GM23338 (cell line): ENCODE measurements at places on chromosomes 7 and 10.
A peak's percentile ranks its signal among the peaks of the same experiment; 100 is the strongest.

GRCh38 chr10:88097092-88097516 lies 233.7 kb downstream of the PTEN start:
- DNase-seq = no peak

DNA sequence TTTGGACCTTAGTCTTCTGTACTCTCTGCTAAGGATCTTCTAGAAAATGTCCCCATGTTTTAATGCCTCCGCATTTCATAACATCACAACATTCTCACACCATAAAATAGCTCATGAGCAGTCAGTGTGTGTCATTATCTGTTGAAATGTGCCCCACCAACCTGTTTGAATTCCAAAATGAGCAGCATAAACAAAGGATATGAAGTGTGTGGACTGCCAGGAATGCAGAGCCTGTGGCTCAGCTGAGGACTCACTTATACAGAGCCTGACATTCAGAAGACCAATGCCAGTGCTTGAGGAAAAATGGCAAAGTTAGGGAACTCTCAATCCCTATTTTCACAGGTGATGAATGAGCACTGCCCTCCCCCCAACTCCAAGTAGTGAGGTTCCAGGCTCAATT lies 621.4 kb downstream of the POM121L12 start:
- DNase-seq = no peak

DNA sequence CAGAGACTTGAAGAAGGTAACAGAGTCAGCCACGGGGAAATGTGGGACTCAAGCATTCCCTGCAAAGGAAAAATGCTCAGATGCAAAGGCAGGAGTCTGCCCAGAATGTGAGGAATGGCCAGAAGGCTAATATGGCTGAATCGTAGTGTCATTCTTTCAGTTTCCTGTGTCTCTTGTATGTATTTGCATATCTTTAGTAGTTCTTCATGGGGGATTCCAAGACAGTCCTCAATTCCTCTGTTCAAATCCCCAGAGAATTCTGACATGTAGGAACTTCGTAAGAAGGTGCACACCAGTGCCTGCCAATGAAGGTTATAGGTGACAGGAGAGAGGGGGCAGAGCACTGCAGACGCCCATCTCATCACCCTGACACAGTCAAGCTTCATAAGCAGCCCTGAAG lies 154.4 kb downstream of the CACNB2 start:
- peak; percentile 33 for DNase-seq

- no peak for DNase-seq
Observed at GRCh38 chr10:78867555-78867939, 201.2 kb upstream of the ZMIZ1 start.

GRCh38 chr7:78055001-78055573 lies 256.5 kb downstream of the PHTF2 start:
- DNase-seq = no peak

DNA sequence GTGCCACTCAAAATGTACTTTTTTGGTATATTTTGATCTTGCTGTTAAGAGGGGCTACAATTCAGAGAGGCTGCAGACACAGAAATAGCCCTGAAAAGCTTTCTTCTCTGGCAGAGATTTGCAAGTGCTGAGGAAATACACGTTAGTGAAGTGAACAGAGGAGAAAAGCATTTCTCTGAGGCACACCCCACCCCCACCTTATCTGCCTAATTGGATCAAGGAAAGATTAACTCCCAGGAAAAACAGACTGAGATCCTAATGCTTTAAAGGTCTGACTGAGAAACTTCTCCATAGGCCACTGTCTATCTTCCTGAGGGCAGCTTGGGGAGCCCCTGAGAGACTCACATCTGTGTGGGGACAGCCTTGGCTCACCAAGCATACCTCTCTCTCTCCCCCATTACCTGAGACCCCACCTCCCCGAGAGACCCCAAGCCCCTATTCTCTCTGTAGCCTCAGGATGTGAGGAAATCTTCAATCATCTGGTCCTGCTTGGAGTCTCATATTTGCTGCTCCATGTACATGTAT lies 14.8 kb upstream of the AKR1C3 start:
- no peak for DNase-seq

GRCh38 chr10:58488921-58489320 lies 23.8 kb upstream of the BICC1 start:
- DNase-seq = no peak

- DNase-seq = no peak
Observed at GRCh38 chr7:20113427-20114027, 103.7 kb downstream of the MACC1 start.

DNA sequence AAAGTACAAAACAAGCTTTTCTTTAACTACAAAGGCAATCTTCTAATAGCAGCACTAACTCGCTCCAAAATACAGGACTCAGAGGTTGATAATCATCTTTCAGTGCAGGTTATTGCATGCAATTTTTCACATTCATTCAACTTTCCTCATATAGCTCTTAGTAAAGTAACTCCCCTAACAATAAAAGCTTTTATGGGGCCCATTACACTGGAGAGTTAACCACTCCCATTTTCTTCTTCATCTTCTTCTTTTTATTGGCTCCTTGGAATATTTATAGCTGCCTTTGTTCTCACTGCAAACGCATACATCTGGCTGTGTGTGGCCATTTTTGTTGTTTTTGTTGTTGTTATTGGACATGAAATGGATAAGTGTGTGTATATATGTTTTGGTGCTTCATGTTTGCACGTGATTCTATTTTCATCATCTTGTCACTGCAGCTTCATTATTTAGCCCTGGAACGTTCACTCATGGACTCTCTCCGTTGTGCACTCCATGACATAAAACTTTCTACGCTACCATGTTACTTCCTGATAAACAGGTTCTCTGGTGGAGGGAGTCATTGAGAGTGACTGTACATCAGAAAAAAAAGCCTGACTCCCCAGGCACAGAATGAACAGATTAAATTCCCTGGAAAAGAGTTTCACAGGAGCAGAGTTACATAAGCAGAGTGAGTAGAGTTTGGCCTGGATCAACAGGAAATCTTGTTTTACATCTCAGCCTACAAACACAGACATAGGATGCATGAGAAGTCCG lies 236.4 kb upstream of the SP4 start:
- DNase-seq = no peak

DNA sequence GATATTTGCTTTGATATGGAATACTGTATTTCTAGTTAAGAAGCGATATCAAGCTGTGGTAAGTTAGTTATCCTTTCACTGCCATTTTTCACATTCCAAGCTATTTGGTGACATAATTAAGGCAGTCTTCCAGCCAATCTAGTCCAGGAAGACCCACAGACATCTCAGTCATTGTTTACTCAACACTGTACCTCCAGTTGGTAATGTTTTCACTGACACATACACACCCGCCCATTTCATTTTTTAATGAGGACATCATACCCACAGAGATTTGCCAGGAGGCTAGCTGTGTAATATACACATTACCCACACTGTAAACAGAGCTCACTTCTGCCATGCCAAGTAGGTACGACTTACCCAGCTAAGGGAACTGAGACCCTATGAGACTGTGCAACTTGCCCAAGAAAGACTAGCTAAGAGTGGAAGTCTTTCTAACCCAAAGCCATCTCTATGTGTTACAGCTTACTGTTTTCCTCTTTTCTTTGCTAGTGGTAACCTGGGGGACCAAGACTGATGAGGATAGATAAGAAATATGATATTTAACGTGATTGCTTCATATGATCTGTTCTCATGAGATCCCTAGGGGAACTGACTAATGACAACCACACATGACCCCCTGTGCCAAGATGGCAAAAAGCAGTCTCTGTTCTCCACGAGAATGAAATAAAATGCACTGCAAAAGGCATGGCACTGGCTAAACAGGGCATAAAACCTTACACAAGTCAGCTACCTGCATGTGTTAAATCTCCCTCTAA lies 179.0 kb downstream of the DGKI start:
- DNase-seq = no peak

GRCh38 chr7:123601530-123601929 lies at the start of gene ASB15:
TSS of gene ASB15 (plus strand) at chr7:123601821. CDS start at chr7:123614503, 12,682 bp downstream.
- DNase-seq = no peak

- peak; percentile 44 for DNase-seq
Observed at GRCh38 chr10:13758312-13758711, 171.5 kb downstream of the PRPF18 start.

- DNase-seq = no peak
Observed at GRCh38 chr10:6034371-6034770, 27.8 kb downstream of the IL2RA start.

DNA sequence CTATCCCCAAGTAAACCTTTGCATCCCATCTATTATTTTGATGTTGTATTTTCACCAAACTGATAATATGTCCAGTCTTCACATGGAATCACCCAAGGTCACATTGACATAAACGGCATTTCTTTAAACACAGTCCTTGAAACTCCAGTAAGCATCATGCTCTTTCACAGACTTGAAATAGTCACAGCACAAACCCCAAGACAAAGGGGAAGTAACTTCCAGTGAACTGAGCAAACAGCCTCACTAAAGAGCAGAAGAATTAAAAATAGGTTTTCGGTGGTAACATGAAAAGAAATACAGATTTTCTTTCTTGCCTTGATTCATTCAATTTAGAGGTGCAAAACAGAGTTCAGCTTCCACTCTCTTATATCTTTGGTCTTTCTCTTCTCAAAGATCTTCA lies 253.7 kb downstream of the SFMBT2 start:
- DNase-seq = no peak

GRCh38 chr7:137882261-137882668 lies 35.5 kb upstream of the DGKI start:
- no peak for DNase-seq

GRCh38 chr10:3397231-3397630 lies 224.6 kb upstream of the PITRM1 start:
- DNase-seq = no peak

DNA sequence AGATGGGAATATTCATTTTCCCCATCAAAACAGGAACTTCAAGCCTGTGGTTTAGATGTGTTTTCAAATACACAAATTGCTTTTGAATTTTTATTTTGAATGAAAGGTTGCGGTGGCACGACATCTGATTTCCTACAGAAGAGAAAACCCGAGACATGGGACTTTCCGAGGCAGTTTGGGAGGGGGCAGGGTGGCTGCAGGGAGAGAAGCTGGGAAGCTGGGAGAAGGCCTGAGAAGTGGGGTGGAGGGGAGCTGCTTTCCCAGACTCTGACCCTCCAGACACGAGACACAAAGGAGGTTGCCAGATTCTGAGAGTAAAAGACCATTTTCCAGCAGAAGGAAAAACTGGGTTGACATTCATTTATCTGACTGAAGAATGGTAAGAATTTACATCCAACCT lies 19.6 kb downstream of the TMEM176A start:
- no peak for DNase-seq

GRCh38 chr7:146119002-146119401 lies 2.4 kb downstream of the CNTNAP2 start:
- DNase-seq = no peak

GRCh38 chr7:8778459-8778858 lies 345.1 kb downstream of the NXPH1 start:
- no peak for DNase-seq

DNA sequence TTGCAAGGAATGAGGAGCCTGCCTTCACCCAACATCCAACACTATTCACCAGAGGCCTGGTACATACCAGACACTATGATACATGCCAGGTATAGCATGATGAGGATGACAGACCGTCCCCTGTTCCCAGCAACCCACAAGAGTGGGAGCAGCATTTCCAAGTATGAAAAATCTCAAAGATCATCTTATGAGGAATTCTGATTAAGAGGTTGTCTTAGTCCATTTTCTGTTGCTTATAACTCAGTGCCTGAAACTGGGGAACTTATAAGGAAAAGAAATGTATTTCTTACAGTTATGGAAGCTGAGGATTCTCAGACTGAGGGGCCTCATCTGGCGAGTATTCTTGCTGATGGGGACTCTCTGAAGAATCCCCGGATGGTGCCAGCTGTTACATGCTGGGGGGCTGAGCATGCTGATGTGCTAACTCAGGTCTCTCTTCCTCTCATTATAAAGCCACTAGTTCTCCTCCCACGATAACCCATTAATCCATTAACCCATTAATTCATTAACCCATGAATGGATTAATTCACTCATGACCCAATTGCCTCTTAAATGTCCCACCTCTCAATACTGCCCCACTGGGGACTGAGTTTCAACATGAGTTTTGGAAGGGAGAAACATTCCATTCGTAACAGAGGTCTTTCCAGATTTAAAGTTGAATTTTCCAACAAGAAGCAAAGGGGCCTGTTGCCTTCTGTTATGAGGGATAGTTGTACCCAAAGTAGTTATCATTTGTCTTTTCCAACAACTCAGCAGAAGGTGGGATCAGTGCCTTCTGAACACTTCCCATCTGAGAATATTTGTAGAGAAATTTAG lies 173.9 kb downstream of the HERPUD2 start:
- no peak for DNase-seq

GRCh38 chr10:42929993-42930392 lies 146.9 kb upstream of the RET start:
- DNase-seq = no peak

GRCh38 chr7:107854454-107854853 lies 36.5 kb upstream of the DLD start:
- DNase-seq = no peak
